ENCODE measurements at places on chromosomes 3 and 15.

DNA sequence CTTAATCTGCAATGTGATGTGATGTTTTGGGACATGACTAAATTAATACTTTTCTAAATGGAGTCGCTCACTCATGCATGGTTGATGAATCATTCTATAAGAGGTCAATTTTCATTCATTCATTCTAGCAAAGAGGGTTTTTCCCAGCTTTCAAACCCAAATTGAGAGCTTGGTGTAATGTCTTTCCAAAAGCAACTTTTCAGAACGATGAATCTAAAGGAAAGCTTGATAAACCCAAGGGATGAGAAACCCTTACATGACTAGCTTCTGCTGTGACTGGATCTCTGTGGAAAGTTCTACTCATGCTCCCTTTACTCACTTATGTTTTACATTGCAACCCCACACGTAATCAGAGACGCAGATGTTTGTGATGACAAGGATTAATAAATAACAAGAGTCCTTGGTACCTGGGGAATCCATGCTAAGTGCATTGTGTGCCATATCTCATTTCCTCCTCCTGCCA lies 47.7 kb downstream of the PDZRN3 start:
- DNase-seq, result peak; percentile 70

- no peak for DNase-seq
Measured at GRCh38 chr15:73352082-73352481, 16.7 kb downstream of the HCN4 start.

DNA sequence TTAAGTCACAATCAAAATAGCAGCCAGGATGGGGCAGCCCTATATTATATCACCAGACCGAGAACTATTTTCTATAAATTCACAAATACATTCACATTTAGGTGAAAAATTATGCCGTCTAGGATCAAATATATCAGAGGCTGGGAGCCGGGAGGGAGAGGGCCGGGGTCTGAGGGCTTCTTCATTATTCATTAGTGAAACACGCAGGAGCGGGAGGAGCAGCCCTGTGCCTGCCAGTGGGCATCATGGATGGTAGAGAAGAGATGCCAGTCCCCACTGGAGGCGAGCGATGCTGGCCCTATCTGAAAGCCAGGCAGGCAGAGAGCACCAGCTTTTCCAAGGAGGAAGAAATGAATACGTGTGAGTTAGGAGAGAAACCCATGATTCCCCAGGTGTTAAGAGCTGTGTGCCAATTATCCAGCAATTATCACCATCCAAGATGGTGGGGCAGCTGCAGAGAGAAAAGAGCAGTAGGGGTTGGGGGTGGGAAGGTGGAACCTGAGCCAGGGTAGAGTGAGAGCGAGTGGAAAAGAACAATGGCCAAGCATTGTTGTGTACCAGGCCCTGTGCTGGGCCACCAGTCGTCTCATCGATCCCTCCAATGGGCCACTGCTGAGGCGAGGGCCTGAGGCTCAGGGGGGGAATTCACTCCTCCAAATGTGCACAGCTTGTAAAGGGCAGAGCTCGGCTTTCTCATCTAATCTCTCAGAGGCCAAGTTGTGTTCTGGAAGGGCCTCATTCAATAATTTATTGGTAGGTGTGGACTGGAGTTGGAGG lies 261.3 kb upstream of the TLE3 start:
- DNase-seq, result no peak

DNA sequence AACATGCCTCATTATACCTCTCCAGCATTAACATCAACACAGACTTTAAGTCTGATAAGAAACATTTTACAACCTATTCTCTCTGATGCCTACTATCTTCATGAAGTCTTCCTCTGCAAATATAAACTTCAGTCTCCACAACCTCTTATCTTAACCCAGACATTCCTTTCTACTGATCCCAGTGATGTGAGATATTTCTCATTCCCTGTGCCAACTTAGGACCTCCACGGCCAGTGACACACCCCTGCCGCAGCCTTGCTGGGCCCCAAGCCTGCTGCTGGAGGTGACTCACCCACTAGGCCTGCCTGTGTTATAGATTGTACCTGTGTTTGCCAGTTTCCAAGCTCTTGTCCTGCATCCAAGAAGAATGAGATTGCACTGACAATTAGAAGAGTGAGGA lies 734.5 kb upstream of the CADM2 start:
- DNase-seq, result no peak

- no peak for DNase-seq
Measured at GRCh38 chr3:195011231-195011834, 259.6 kb downstream of the XXYLT1 start.

- DNase-seq, result no peak
Measured at GRCh38 chr3:6861625-6862000, 698 bp downstream of the GRM7 start.

GRCh38 chr3:67983166-67983565 lies 328.8 kb upstream of the SUCLG2 start:
- DNase-seq, result no peak

DNA sequence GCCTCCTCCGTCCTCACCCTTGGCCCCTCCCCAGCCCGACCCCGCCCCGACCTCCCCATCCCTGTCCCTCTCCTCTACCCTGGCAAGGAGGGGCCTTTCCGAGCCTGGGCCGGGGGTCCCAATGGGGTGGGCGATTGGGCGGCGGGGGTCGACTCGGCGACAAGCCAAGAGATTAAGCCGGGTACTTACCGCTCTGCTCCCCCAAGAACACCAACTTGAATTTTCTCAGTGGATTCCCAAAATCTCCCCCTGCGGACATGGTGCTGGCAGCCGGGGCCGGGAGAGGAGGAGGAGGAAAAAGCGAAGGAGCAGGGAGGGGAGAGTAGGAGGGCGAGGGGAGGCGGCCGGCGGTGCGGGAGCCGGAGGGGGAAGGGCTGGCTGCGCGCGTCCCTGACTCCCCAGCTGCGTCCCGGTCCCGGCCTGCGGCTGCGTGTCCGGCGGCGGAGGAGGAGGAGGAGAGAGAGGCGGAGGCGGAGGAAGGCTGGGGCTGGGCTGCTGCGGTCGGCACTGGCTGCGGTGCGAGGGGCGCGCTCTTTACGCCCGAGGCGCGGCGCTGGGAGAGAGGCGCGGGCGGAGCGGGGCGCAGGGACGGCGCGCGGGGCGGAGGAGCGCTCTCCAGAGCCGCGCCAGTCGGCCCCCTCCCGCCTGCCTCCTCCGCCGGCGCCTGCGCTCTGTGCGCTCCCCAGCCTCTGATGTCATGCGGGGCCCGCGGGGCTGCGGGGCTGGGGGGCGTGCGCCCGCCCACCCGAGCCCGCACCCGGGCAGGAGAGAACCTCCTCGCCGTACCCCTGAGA lies at the start of gene RAB6B:
Gene RAB6B (minus strand): TSS at position 675 of the 794 bp plus-strand sequence. CDS start 416 bp downstream, at position 259.
- DNase-seq, result peak; percentile 11

DNA sequence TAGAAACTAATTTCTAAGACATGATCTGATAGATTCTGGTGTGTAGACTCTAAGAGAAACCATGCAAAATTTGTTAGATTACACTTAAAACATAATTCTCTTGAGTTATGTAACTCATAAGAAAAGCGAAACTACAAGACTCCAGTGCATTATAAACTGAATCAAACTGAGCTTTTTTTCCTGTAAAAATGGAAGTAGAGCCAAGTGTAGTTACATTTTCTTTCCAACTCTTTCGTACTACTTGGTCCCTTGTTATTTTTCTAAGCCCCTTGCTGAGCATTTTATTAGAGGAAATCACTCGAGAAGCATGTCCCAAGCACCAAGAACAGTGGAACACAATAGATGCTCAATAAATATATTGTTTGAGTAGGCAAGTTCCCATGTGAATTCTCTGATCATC lies 130.2 kb downstream of the GADL1 start:
- DNase-seq, result no peak

DNA sequence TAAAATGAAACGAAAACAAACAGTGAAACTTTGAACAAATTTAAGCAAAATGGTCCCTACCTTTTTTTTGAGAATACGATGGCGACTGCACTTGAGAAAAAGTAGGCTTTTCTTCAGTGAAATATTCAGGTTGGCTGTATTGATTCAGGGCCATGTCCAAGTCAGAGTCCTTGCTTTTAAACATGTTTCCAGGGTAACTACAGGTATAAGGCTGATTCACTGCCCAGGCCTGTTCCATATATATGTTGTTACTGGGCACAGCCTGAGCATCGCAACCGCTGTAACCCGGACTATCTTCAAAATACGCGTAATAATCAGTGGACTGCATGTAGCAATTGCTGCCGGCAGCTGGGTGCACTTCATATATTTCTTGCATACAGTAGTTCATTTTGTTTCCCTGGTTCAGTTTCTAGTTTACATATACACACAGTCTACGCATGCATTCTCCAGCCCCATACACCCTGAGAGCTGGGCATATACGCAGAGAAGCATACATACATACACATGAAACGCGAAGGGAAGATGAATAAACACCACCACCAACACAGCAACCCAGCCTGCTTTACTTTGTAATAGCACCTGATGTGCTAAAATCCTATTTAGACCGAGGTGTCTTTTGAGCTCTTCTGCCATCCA lies 220.0 kb downstream of the NR1D2 start:
- DNase-seq, result no peak

DNA sequence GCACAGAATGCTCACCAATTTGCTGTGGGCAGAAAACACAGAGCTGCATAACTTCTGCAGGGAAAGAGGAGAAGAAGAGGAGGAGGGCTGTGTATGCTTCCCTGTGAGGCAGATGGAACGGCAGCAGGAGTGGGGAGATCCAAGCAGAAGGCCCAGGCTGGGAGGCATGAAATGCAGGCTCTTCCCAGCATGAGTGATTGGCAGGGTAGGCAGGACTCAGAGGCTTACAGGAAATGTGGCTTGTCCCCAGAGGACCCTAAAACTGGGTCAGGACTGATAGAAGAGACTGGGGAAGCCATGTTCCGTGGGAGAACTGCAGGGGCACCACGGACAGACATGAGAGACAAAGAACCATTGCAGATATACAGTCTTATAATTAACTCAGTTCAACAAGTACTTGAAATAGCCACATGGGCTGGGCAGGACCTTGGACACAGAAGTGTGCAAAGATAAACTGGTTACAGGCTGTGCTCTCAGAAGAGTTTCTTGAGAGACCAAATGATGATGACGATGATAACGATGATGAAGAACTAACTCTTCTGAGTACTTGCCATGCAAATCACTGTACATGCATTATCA lies 286.9 kb downstream of the EPHB1 start:
- DNase-seq, result no peak

- no peak for DNase-seq
Measured at GRCh38 chr3:170517242-170517945, 68.5 kb downstream of the SLC7A14 start.

- no peak for DNase-seq
Measured at GRCh38 chr3:171061749-171062148, 35.2 kb upstream of the SLC2A2 start.

DNA sequence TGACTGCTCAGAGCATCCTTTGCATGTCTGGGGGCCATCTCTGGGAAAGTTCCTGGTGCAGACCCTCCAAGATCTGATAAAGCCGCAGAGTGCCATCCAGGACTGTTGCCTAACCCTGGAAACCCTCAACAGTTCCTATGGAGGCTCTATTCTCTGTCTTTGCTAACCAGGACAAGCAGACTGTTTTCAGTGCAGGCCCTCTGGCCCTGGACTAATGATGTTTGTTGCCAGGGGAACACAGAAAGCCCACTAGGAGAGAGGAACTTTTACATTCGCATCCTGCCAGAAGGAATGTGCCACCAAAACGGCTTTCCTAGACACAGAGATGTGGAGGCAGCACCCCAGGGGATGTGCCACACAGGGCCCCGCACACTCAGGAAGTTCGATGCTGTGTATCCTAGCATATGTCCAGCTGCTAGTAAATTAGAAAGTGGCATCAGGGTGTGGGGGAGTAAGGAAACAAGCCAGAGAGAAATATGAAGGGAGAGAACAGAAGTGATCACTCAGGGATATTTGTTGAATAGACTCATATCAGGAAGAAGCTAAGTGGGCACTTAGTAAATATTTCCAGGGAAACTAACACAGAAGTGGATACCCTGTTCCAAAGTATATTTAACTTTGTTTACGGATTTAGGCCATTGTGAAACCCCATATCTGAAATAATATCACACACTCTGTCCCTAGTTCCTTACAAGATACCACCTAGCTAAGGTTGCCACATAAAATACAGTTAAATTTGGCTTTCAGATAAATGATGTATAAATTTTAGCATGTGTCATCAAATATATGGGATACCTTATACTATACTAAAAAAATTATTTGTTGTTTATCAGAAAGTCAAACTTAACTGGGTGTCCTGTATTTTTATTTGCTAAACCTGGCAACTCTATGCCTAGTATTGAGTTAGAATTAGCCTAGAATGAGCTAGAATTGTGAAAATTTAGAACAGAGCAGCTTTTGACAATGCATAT lies 29.9 kb upstream of the TMOD3 start:
- no peak for DNase-seq

GRCh38 chr3:149401926-149402310 lies 24.5 kb upstream of the TM4SF1 start:
- DNase-seq, result no peak

DNA sequence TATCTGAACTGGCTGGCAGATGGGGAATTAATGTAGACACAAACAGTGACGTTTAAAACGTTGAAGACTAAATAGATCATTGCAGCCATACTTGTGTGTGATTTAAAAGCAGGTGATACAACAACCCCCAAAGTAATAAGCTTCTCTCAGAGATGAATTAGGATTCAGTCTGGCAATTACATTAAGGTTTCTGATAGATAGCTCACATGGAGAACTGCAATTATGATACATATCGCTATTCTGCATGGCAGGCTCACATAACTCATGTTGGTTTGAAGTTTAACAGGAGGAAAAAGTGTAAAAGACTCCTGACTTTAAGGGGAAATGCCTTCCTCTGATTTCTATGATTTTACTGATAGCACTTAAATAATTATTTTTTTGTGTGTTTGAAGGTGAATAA lies 196.9 kb downstream of the CLSTN2 start:
- no peak for DNase-seq

DNA sequence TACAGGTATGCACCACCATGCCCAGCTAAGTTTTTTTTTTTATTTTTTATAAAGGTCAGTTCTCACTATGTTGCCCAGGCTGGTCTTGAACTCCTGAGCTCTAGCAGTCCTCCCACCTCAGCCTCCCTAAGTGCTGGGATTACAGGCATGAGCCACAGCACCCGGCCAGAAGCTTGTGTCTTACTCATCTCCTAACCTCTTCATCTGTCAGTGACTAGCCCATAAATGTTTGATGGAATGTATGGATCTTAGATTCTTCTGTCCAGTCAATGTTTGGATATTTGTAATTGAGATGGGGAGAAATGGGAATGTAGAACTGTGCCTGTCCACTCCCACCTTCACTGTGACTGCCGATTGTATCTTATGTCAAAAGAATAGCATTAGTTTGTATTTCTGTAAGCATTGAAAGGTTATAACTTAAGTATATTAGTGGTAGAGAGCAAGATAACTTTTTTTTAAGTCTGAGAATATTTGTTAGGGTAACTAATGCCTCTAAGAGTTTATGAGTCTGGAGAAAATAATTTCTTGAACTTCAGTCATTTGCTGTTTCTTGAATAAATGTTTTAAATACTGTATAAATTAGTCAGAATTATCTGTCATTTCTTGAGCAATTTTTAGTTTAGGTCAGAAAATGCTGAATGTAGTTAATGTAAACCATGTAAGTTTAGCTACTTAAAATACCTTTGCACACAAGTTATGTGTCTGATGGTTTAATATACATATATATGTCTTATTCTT lies 215.3 kb upstream of the CGNL1 start:
- no peak for DNase-seq

GRCh38 chr15:84638103-84638502 lies 16.0 kb downstream of the WDR73 start:
- DNase-seq, result no peak
